ENCODE measurements at places on chromosomes 2 and 18.

DNA sequence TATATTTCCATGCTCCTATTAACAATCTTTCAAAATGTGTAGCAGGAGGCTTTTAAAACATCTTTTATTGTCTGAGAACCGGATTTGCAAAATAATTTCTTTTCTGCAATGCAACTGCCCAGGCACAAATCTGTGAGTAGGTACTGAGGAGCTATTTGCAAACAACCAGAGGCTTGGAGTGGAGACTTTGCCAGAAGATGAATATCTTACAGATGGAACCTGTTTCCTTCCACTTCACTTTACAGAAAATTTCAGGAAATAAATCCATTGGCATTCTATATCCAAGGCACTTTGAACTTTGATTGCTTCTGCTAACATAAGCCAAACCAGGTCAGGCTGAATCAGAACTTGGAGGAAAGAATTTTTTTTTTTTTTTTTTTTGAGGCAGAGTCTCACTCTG lies 237.4 kb upstream of the REV1 start:
- DNase-seq, result no peak

DNA sequence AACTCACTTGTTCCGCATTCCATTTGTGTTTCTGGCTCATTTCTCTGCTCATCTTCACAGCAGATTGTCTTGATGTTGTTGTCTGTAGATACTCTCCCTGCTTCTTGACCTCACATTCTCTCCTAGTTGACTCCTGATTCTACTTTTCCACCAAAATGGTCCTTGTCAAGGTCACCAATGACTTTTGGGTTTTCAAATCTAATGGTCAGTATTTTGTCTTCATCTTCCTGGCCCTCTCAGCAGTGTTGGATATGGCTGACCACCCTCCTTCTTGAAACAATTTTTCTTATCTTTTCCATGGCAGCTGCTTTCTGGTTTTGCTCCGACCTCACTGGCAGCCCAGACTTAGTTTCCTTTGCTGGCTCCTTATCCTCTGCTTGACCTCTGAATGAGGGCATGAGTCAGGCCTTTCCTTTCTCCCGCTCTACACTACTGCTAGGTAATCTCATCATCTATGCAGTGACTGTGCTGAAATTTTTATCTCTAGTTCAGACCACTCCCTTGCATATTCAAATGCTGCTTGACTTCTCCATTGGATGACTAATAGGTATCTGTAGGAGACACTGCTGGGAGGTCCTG lies 386.6 kb upstream of the SPRED2 start:
- DNase-seq, result no peak

DNA sequence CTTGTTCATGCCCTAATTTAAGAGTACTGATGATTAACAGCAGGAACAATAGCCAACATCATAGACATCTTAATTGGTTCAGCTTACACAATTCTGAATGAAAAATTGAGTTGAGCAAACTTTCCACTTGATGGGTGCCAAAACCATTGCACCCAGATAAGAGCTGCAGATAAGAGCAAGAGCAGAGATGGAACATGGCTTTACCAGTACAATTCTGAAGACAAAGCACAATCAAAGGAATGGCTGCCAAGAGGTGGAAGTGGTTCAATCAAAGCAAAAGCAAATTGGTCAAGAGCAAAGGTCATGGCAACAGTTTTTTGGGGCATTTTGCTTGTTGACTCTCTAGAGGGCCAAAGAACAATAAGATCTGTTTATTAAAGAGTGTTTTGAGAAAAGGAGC lies 65.6 kb upstream of the ATP5MC3 start:
- DNase-seq, result no peak

DNA sequence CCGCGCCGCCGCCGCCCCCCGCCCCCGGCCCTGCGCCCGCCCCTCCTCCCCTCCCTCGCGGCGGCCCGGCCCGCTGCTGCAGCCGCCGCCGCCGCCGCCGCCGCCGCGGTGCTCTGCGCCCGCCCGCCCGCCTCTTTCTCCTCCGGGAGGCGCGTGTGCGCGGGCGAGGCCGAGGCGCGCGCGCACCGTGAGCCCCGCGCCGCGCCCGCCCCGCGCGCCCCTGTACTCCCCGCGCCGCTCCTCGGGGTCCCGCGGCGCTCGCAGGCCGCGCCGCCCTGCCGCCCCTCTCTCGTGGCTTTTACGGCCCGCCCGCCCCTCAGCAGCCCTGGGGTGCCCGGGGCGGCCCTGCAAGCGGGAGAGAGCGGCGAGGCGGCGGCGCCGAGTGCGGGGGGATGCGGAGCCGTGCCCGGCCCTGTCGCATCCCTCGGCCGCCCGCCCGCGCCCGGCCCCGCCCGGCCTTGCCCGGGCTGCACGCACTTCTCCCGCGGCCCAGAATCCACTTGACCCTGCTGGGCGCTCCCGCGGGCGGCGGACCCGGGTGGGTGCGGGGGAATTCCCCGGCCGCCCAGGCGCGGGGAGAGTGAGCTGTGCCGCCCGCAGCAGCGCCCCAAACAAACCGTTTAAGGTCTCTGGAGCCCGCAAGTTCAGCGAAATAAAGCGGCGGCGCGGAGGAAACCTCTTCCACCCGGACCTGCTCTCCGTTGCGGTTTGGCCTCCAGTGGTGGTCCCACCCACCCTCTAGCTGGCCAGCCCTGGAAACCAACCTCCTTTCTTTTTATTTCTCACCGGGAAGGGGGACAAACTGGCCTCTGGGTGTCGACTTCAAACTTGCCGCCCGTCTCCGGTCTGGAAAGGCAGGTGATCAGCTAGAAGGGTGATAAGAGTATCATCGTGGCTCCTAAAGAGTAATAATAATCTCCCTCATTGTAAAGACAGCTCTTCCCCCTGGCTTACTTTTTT lies 37.4 kb downstream of the AFF3 start:
- no peak for DNase-seq

- no peak for DNase-seq
Measured at GRCh38 chr2:217886091-217886490, 116.7 kb downstream of the TNS1 start.

GRCh38 chr18:10017043-10017442 lies 103.2 kb downstream of the VAPA start:
- no peak for DNase-seq

DNA sequence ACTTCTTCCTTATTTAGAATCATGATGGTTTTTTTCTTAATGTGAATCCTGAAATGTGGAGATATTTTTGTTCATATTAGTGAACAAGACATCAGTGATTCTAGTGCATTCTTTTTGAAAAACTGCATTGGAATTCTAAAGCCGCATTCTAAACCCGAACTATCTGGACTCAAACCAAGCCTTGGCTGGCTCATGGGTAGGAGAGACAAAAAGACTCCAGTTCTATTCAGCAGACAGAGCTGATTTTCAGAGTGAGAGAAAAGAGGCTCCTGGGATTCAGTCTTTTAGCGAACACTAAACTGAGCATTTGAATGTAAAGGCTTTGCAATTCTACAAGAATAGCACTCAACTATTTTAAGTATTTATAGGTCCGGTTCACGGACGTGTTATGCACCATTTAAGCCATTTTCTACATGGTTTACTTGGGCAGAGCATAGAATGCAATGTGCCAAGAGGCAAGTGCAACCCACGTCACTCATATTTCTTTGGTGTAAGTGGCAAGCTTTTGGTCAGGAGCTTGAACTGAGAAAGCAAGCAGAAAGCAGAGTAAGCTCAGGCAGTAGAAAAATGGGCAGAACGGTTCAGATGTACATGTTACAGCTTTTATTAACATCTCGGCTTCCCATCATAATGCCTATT lies 227.3 kb upstream of the RAB12 start:
- no peak for DNase-seq

DNA sequence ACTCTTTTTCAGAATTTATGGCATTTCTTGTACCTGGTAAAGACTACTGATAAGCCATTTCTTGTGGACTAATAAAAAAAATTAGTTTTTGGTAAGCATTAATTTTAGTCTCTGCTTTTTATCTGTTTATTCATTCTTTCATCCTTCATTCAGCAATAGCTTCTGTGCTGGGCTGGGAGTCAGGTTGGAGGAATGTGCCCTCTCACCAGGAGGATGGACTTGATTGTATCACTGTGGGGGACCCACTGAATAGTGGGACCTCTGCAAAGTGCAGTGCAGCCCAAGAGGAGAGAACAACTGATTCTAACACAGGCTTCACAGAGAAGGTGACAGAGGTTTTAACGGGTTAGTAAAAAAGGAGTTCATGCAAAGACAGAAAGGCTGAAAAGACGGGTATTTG lies 39.1 kb downstream of the CDC42EP3 start:
- no peak for DNase-seq

DNA sequence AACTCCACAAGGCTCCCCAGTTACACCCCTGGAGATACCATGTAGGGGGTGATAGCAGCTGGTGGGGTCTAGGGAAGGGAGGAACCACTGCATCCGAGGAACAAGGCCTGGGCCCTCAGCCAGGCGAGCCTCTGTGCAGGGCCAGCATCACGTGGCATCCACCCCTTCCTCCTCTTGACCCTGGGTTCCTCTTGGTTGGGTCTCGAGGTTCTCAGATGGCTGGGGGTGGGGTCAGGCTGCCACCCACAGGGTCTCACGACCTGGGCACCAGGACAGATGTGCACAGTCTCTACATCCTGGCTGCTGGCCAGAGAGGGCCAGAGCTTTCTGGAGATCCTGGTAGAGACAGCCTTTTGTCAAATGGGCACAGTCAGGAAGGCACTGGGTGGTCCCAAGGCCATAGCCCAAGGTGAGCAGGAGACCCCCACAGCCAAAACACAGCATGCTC lies 10.4 kb downstream of the HS6ST1 start:
- no peak for DNase-seq

DNA sequence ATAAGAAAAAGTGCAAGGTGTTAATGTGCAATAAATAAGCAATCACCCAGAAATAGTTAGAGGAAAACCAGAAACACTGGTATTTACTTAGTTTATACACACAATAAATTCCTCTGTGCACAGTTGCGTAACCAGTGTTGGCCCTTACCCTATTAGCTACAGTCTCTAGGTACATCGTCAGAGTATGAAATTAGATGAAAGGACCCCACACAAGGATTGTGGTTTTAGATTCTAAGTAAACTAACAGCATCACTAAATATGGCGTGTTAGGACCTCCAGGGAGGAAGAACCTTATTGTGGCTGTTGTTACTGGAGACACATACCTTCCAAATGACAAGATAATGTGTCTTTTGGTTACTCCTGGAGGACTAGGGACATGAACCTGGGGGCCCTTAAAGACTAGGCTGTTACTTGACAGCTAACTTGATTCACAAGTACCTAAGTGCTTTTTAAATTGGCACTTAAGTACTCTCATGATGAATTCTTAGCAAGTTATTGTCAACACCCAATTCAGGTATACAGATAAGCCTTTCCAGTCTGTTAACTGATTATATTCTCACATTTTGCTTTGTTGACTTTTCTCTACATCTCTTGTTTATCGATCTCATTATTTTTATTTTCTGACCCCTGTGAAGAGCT lies 115.3 kb downstream of the FEZ2 start:
- no peak for DNase-seq

- DNase-seq, result no peak
Measured at GRCh38 chr2:212723226-212723625, 184.6 kb upstream of the ERBB4 start.

GRCh38 chr18:34339155-34339554 lies 114.4 kb upstream of the NOL4 start:
- no peak for DNase-seq

DNA sequence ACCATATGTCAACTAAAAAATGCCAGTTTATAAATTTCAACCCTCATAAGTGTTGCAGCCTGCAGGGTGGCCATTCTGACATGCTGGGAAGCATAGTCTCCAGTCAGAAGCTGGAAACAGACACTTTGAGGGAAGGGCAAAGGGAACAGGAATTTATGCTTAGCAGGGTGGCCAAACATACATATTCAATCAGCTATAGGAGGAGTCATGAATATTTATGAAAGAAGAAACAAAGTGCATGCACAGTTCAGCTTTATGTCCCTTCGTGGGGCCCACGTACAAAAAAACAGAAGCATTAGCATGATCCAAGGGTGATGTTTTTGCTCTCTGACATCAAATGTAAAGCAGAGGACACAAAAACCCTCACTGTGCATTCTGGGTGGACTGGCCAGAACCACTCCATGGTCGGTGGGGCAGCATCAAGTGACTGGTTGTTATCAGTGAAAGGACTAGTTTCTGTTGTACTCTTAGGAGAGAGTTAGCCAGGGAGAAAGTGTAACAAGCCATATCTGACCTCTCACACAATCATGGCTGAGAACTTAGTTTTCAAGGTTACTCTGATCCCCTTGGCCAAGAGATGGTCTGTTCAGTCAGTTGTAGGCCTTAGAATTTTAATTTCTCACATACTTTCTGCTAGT lies 9.9 kb upstream of the PDE11A start:
- DNase-seq, result no peak

DNA sequence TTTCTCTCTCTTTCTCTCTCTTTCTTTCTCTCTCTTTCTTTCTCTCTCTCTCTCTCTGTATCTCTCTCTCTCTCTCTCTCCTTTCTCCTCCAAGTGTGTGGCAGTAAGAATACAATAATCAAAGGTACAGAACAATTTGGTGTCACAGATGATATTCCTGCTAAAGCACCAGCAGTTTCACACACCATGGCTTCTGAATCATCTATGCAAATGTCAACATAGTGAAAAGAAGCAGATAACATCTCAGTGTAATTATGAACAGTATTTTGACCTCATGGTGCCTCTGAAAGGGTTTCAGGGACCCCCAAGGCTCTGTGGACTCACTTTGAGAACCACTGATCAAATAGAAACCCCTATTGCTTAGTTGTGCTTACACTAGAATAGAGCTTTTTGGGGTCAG lies 38.5 kb upstream of the CSRNP3 start:
- DNase-seq, result no peak
